ENCODE measurements at places on chromosomes 7 and 10.

DNA sequence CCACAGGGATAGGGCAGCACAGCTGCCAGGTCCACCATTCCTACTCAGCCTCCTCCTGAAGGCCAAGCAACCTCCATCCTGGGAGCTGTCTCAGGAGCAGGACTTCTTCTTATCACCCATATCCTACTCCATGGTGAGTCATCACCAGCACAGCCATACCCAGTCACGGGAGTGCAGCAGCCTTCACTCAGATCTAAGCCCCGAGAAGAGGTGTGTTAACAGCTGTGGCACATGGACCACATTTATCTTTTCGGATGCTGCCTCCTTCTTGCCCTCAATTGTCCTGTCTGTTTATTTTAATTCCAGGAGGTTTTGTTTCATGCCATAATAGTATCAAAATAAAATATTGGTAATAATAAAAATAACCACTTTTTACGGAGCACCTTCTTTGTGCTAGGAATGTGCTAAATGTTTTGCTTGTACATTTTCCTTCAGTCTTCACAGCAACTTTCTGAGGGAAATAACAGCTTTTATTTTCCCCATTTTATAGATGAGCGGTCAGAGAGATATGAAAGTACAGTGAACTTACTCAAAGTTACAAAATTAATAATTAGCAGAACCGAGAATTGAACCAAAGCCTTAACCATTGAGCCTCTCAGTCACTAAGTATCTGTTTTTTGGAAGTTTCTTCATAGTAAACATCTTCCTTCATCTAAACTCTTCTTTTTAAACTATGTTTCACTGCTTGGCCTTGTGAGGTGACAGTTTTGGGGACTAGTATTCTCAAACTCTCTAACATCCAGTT lies 2.5 kb upstream of the KEL start:
- DNase-seq, result no peak

DNA sequence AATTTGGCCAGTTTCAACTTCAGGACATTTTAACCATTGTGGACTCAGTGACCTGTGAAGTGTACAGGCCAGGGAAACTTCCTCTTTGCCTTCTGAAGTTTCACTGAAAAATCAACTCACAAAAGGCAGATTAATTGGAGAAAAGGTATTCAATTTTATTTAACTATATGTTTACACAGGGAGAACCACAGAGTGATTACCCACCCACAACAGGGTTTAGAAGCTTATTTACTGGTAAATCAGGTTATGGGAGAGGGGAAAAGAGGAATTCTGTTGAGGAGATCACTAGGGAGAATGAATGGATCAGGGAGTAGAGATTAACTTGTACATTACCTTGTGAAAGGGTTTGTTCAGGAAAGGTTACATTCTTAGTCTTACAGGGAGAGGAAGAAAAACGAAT lies 1.7 kb upstream of the AKR1D1 start:
- DNase-seq, result no peak

GRCh38 chr10:85900061-85900460 lies 466.5 kb downstream of the GRID1 start:
- no peak for DNase-seq

DNA sequence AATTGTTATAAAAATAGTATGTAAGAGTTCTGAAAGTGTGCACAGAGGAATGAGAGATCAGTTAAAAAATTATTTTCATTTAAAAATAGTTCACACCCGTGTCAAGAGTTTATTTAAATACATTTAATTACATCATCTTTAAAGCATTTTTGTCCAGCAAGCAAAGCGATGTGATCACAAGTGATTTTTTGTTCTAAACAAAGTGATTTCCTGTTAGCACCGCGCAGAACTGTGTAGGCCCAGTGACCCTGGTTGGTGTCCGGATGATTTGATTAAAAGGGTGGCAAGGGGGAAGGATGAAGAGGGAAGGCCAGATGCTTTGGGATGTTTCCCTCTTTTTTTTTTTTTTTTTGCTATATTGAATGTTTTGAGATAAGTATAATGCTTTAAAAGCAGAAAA lies 227.8 kb upstream of the PITRM1 start:
- DNase-seq, result no peak

DNA sequence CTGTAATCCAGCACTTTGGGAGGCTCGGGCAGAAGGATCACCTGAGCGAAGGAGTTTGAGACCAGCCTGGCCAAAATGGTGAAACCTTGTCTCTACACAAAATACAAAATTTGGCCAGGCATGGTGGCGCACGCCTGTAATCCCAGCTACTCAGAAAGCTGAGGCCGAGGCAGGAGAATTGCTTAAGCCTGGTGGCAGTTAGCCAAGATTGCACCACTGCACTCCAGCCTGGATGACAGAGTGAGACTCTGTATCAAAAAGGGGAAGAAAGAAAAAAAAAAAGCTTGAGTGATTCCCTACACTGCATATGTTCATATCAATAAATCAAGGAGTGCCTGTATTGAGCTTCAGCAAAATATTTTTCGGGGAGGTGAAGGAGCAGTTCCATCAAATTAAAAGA lies 45.8 kb upstream of the SRRM3 start:
- DNase-seq, result peak; percentile 96

GRCh38 chr10:21637795-21638194 lies 103.8 kb downstream of the MLLT10 start:
- DNase-seq, result no peak

- DNase-seq, result peak; percentile 63
These were observed 13.1 kb upstream of the CPA4 start for GRCh38 chr7:130279906-130280305.

- DNase-seq, result no peak
These were observed 1.8 kb downstream of the MARVELD1 start for GRCh38 chr10:97715259-97715874.

GRCh38 chr10:118730756-118731456 lies 23.9 kb downstream of the CACUL1 start:
- DNase-seq, result no peak

DNA sequence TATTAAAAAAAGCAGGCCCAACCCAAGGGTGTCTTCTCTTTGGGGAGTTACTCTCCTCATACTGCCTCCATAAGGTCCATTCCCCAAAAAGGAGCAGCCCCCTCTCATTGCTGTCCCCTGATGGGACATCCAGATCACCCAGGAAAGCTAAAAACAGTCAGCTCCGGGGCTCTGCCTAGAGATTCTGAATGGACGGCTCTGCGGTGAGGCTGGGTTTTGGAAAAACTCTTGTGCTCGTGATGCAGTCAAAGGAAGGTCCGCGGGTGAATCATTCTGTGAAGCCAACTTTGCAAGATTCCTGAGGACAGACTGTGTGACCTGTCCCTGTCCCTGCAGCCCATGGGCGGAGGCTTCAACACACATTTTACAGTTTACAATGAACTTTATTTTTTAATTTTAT lies 351.5 kb downstream of the TYW1 start:
- no peak for DNase-seq

DNA sequence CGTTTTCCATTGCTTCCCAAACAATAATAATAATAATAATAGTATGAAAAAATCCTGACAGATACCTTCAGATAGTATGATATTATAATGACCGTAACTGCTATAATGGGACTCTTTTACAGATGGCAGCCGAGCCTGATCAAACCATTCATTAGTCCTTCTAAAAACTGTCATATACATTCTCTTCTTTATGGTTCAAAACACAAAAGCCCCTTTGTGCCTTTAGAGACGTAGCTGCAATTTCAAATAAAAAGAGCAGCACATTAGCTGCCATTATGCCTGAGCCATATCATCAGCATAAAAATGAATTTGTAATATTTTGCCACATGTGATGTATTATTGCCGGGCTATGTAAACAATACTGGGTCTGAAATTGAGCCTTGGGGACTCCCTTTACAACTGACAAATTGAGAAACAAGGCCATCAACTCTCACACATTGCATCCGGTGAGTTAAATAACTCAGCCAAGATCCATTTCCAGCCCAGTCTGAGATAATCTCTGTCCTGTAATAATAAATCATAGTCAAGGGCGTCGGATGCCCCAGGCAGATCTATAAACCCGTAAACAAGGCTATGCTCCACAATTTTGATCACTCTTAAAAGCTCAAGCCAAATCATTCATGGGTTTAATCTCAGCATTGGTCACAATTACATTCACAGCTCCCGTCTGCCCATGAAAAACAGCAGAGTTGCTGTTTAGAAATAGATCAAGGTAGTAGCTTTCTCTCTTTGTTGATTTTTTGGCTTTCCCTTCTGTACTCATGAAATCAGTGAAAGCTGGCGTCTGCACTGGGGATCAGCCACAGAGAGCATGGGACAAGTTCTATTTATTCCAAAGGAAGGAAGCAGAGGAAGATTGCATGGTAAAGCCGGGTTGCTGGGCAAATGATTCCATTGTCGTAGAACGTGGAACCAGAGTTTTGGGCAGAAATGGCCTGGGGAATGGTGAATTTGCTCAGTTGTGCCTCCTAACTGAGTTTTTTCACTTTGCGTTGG lies 150.1 kb upstream of the BMPER start:
- no peak for DNase-seq

GRCh38 chr7:36430881-36431280 lies 41.2 kb downstream of the ANLN start:
- no peak for DNase-seq

GRCh38 chr7:42483886-42484285 lies 246.9 kb upstream of the GLI3 start:
- no peak for DNase-seq

DNA sequence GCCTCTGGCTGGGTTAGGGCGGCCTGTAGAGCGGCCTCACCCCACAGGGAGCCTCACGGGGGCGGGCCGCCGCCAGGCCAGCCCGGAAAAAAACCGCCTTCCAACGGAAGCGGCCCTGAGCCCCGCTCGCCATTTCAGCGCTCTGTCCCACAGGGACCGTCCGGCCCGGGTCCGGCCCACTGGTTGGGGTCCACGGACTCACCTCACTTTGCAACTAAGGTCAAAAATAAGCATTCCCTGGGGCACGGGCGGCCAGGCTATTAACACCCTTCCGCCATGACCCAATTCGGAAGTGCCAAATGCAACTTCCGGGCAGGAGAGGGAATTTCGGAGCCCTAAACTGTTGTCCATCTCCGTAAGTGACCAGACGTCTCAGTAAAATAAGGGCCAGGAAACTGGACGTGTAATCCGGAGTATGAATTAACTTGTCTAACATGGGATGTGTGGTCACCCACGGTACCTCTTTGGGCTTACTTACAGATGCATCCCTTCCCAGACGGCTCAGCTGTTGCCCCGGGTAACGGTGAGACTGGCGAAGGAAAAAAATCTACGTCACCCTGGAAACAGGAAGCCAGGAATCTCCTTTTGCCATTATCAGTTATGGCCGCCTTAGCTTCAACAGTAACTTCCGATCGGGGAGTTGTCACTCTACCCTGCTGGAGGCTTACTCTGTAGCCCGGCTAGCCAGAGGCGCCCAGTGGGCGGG lies at the start of gene BBIP1:
Gene BBIP1 (minus strand): TSS at position 538 of the 706 bp plus-strand sequence. CDS start 1,023 bp downstream, outside the sequence.
- peak; percentile 100 for DNase-seq

- DNase-seq, result no peak
These were observed 64.6 kb downstream of the FAS start for GRCh38 chr10:89055159-89055558.

- DNase-seq, result no peak
These were observed 16.6 kb downstream of the DENND2A start for GRCh38 chr7:140623980-140624379.

GRCh38 chr7:155227788-155228458 lies 69.8 kb upstream of the INSIG1 start:
- DNase-seq, result no peak

DNA sequence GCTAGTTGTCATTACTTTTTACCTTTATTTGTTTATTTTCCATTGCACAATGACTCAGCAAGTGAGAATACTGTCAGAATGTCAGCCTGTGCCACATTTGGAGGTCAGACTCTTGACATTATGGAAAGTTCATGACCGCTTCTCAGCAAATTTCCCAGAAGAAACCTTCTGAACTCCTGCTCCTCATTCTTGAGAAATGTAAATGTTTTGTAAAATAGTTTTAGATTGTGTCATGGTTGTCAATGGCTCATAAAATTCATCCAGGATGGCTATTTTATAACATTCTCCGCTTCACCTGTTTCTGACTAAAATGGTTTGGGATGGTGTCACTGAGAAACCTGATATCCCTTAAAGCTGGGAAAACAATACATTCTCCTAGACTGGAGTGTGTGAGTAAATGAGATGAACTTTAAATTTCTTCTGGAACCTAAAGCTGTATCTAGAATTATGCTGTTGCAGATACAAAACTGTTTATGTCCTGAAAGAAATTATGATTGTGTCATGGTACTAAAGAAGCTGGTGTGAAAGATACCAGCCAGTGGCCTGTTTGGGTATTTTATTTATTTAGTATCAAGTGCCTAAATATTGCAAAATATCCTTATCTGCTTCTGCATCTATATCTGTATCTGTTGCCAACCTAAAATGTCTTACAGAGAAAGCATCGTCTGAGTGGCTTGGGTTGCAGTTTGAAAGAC lies 671.7 kb downstream of the GATA3 start:
- DNase-seq, result no peak

DNA sequence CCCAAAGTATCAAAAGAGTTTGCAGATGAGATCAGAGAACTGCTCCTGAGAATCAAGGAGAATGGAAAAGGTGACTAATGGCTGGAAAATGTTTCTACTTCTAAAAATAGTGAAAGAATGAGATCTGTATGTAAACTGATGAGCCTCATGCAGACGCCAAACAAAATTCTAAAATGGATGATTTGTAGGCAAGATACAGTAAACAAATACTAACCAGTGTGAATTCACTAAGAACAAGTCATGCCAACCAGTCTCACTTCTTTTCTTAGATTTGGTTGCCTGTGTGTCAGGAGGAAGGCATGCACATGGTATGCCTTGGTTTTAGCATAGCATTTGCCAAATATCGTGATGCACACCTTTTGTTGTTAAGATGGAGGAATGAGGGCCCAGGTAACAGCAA lies 94.9 kb upstream of the PIK3CG start:
- no peak for DNase-seq

DNA sequence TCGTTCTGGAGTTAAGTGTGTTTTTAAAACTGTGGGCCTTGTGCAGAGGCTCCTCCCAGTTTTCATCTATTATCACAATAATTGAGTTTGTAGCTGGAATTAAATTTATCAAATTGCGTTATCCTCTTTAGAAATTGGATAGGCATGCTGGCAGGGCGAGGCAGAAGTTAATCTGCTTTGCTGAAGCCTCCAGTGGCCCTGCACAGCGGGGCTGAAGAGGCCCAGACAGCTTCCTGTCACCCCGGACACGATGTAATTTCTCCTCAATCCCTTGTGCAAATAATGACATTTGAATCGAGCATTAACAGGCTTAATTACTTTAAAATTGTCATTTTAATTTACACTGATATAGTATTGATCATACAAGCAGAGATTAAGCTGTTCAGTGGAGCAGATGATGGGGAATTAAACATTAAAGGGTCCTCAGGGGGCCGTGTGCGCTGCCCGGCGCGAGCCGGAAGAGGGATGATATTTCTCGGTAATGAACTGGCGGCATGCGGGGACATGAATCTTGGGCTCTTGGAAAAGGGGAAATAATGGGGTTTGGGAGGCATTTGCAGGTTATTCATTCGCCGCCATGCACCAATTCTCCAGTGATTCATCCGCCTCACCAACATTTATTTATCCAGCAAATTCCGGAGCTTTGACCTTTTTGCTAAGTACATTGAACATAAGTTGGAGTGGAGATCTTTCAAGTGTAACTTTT lies 118.5 kb downstream of the NKX6-2 start:
- no peak for DNase-seq

DNA sequence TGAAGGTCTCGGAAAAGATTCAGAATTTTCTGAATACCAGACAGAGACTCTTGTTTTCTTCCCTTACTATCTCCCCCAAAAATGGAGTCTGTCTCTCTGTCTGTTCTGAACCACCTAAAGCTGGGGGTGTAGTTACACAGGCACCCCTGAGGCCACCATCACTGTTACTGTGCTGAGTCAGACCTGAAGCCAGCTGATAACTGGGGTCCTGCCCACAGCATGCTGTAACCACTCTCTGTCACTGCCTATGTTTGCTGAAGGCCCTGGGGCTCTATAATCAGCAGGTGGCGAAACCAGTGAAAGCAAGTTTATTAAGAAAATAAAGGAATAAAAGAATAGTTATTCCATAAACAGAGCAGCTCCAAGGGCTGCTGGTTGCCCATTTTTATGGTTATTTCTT lies 575.2 kb upstream of the POT1 start:
- no peak for DNase-seq
